ENCODE measurements at places on chromosomes 3 and 15. TPM values are rescaled to one million over a fixed set of nuclear protein-coding genes. Genes with fewer than 3 reads are reported as not detected.

DNA sequence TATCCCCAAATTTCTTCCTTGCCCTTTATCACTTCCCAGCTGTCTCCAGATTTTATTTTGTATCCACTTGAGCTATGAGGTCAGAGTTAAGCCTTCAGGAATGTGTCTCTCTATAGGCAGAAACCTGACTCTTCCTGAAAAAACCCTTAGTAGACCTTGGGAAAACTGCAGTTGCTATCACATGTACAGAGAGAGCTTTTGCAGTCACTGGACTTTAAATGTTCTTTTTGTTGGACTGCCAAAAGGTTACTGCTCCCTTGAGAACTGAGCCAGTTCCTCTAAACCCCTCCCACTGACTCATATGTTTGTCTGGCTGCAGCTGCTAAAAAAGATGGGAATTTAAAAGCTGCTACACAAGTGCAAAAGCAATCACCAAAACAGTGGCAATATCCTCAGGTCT lies 169.1 kb upstream of the CCDC54 start:
- peak; percentile 85 for DNase-seq

GRCh38 chr3:185933374-185934173 lies 4.2 kb downstream of the TRA2B start:
- DNase-seq = no peak

CCR2 gene
- 1.1 TPM for polyA plus RNA-seq

DNA sequence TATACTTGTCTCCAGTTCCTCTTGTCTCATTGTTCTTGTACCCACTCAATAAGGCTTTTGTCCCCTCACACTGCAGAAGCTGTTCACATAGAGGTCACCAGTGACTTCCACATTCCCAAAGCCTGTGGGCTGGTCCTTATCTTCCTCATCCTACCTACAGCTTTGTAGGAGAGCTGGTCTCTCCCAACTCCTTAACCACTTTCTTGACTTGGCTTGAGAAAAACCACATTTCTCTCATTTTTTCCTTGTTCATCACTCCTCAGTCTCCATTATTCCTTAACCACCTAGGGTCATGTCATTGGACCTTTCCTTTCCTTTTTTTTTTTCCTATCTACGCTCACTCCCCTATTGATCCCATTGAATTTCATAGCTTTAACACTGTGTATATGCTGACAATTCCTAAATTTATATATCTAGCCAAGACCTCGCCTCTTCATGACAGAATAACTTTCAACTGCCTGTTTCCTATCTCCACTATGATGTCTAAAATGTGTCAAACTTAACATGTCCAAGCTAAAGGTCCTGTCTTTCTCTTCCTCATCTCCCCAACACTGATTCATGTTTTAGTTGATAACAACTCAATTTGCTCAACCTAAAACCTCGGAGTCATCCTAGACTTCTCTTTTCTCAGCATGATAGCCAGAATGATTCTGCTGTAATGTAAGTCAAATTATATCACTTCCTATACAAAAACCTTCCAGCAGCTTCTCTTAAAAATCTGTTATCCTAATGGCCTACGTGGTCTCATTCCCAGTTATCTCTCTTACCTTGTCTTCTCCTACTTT lies 49.5 kb downstream of the CEP63 start:
- DNase-seq = no peak

DNA sequence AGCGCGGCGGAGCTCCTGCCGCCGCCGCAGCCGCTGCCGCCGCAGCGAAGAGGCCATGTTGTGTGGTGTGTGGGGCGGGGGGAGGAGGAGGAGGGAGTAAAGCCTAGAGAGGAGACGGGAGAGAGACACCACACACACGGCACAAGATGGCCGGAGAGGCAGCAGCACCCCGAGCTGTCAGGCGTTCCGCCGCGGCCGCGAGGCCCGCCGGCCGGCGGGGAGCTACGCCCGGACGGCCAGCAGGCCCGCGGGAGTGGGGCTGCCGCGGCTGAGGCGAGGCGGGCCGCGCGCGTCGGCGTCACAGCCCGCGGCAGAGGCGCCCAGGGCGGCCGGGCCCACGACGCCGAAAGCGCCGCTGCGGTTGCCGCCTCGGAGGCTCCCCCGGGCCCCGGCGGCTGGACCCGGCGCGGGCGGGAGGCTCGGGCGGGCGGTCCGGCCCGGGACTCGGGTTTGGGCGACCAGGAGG lies 17.4 kb upstream of the CHD2 start:
- no peak for DNase-seq

- no peak for DNase-seq
Observed at GRCh38 chr15:84684092-84684491, 26.1 kb upstream of the NMB start.

DNA sequence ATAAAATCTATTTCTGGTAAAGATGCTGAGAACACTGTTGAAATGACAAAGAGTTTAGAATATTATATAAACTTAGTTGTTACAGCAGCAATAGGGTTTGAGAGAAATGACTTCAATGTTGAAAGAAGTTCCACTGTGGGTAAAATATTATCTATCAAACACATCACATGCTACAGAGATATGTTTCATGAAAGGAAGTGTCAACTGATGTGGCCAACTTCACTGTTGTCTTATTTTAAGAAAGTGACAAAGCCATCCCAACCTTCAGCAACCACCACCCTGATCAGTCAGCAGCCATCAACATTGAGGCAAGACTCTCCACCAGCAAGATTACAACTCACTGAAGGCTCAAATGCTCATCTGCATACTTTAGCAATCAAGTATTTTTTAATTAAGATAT lies 20.2 kb downstream of the TMEM39A start:
- no peak for DNase-seq

DNA sequence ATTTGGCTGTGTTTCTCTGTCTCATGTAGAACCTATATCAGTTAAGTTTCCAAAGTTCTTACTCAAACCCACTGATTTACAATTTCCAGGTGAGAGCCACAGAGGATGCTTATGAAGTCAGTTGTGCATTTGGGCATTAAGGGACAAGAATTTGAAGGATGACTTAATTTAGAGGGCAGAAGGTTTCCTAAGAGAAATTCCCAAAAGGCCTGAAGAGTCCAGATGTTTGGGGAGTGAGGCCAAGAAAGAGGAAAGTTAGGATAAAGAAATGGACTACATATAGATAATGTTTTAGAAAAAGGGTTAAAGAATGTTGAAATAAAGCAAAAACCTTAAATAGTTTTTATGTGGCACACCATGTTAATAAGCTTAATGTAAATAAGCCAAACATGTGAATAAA lies 338.7 kb upstream of the GRM7 start:
- DNase-seq = no peak

DNA sequence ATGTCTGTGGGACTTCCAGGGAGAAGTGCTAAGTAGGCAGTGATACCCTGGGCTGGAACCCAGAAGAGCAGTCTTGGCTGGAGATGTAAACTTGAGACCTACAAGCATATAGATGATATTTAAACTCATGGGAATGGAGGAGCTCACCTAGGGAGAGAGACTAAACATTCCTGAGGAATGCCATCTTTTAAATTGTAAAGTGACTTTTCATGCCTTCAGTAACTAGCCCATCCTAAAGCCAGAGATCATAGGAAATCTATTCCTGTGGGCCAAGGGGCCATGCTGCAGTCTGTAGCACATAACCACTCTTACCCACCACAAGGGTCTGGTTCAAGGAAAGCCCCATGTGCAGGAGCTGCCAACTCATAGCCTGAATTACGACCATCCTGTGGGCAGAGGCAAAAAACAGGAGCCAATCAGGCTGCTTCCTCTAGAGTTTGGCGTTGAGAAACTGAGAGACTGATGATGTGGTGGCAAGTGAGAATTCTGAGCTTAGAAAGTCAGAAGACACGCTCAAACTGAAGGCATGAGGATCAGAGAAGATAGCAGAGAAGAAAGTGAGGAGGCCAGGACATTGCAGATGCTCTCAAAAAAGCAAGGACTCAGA lies 37.5 kb downstream of the CTDSPL start:
- DNase-seq = no peak

DNA sequence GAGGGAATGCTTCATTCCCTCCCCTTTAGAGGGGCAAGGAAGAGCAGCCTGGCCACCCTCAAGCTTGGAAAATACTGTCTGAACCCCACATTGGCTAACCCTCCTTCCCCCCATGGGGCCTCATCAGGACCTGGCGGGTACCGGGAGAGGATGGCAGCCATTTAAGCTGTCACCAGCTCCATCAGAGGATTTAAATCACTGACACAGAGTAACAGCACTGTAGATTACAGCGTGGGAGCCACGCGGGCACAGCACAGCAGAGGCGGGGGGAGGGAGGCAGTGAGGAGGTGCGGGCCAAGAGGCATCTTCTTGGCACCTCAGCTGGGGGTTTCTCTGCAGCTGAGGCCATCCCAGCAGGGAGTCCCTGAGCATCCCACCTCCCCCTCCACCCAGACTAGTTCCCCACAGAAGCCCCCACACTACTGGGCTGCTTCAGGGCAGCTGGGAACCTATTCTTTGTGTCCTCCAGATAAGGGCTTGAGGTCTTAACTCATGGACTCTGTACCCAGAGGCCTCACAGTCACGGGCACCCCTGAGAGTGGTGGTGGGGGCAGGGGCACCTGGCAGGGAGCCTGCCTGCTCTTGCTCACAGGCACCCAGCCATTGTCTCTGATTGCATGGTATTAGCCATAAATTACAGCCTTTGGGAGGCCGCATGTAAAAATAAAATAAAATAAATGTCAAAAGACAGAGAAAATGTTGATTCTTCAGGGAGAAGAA lies 21.9 kb upstream of the CACNA2D2 start:
- no peak for DNase-seq

DNA sequence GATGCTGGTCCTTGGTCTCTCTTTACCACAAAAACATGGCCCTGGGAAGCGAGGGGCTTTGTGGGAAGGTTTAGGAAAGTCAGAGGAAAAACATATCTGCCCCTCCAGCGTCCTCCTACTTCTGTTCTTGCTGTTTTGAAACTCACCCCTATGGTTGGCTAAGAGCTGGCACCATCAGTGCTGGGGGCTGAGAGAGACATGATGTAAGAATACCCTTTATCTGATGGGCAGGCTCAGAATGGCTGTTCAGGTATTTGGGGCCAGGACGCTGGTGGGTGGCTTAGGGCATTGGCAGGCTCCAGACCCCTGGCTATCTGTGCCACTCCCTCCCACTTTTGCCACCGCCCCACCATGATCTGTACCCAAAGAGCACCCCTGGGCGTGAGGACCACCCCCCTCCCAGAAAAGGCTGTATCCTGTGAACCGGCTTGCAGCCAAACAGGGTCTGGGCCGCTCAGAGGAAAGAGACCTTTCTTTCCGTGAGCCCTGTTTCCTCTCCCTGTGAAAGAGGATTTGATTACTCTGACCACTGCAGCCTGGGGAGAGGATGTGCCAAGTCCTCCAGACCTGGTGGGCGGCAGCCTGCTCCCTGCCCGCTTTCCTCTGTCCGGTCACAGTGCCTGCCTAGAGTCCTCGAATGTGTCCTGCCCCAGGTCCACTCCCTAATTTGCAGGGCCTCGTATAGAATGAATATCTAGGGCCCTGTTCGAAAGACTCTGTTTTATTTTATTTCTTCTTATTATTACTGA lies 61.3 kb upstream of the SLC6A6 start:
- DNase-seq = no peak

DNA sequence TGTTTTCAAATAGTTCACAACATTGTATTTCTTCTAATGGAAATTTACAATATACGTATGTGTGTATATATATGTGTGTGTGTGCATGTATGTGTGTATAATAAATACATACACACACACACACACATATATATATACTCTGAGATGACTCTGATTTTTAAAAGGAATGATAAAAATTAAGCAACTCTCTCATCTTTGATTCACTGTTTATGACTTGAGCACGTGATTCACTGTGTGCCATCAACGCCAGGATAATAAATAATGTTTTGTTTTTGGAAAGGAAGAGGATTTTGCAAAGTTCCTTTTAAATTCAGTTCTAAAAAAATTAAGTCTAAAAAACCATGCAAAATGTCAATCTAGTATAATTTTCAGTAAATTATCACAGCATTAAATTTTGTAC lies 132.4 kb downstream of the P3H2 start:
- DNase-seq = no peak

- no peak for DNase-seq
Observed at GRCh38 chr3:20912406-20912805, 726.4 kb upstream of the SGO1 start.

THUMPD3 gene
- 73.7 TPM for polyA plus RNA-seq

DNA sequence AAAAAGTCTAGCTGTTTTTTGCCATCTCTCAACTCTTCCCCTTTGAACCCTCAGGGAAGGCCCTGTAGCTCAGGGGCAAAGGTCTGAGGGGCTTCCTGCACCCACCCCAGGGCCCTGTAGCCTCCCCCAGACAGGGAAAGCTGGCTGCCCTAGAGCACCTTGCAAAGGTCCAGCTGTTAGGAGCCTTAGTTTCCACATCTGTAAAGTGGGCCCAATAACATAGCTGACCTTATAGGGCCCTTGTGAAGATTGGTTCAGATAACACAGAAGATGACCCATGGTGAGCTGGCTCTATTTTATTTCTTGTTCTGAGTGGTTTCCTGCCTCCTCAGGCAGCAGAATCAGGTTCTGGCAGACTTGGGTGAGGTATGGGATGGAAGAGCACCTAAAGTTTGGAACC lies 55.2 kb upstream of the SMAD6 start:
- DNase-seq = no peak

DNA sequence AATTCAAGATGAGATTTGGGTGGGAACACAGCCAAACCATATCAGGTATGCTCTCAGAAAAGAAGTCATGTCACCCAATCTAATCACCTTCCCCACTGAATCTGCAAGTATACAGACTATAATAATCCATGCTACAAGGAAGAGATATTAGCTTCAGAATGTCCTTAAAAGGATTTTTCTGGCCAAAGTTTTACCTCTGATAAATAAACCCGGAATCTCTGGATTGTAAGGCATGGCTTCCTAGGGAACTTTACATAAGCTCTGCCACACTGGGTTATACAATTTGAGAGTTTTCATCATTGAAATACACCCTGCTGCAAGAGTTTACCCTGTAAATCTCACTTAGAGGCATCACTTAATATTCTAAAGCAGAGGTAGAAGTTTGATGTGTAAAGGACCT lies 330.5 kb upstream of the KCNMB2 start:
- no peak for DNase-seq

GRCh38 chr3:154178172-154178571 lies 57.0 kb downstream of the ARHGEF26 start:
- DNase-seq = no peak

FBXW12 gene
- 0.73 TPM for polyA plus RNA-seq

DNA sequence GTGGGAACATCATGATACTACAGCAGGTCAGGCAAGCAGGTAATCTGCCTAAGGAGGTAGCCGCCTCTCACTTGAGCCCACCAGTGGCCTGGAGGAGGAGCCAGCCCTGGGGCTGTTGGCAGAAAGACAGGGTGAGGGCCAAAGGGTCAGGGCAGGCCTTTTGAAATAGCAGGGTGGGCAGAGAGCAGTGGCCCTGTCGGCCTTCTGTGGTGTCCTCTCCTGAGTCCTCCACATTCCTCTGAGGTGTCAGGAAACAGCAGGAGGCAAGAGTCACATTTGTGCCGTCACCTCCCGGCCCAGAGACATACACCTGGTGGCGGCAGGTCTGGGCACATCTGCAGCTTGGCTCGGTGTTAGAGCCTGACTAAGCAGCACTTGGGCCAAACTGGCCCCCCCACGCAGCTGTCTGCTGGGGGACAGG lies 3.9 kb upstream of the BNC1 start:
- no peak for DNase-seq

DNA sequence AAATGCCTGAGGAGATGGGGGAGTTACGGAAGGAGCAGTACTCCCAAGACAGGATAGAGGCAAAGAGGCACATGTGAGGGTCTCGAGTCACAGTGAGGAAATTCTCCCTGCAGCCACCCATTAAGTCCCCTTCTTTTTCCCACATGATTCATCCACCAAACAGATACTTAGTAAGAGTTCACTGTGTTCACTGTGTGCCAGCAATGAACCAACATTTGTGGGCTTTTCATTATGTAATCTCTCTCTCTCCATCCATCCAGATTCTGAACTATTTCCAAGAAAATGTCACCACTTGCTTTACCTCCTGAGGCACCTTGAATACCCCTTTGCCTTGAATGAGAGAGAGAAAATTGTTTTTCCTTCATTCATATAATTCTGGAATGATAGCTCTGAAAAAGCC lies 24.6 kb upstream of the LRRFIP2 start:
- no peak for DNase-seq

Data from left kidney (tissue), 8 donors.